GM20000 (cell line): ENCODE measurements at places on chromosomes 12 and 14.

DNA sequence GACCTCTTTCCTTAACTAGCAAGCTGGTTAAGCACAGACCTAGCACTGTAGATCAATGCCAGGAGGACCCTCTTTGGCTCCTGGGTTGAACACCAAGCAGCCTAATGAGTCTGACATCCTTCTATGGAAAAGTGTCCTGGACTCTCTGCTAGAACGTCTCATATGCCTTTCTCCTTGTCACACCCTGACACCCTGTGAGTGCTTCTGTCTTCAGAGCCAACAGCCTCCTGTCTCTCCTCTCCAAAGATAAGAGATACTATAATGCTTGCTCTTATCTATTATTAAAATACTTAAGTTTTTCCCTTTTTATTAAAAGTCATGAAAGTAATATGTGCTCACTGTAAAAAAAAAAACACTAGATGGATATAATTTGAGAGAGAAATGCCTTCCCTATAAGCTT is 222.7 kb downstream of the FOXN3 start:
- no peak for DNase-seq

DNA sequence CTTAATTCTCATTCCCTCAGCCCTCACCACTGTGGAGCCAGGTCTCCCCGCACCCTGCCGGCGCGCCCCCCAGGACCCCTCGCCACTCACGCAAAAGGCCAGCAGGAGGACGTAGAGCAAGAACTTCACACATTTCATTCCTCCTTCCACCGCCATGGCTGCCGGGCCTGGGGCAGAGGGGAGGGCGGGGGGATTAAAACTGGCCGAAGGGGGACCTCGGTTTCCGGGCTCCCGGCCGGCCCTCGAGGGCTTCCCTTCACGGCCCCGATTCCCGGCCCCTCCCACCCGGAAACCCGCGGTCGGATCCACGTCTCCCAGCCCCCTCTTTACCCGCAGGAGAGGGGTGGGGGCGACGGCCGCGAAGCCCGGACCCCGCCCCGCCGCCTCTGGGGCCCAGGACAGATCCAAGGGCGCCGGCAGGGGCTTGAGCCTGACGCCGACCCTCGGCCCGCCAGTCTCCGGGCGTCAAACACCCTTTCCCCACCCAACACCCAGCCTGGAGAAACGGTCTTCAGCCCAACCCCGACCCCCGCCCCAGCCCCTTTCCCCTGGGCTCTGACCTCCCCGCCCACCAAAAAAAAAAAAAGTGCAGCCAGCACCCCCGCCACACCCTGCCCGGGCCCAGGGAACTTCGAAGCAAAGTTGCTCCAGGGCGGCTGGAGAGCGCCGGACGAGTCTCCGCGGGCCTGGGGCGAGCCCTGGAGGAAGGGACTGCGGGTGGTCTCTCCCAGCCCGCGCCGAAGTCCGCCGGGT is 447 bp downstream of the CD63 start:
- no peak for DNase-seq

GRCh38 chr12:71478270-71478669 is 38.7 kb downstream of the LGR5 start:
- DNase-seq, result no peak

GRCh38 chr12:124758266-124759220 is 105.1 kb downstream of the SCARB1 start:
- no peak for DNase-seq

DNA sequence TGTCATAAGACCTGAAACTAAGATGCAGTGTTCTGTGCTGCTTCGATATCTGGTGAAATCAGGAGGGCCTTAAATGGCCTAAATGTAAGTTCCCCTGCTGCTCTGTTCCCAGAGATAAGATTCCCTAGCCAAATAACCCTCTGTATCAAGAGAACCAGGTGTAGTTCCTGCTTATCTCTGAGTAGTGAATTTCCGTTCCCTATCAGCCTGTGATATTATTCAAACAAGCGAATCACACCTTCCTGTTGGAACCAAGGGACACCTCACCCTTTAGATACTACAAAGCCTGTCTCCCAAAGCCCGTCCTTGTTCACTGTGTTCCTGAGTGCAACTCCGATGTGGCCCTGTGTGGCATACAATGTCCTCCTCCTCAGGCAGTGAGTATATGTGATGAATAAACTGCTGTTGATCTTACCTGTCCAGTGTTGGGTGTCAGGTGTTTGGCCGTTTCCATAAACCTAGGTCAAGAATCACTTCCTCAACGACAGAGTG is 52.2 kb upstream of the COCH start:
- DNase-seq, result no peak

DNA sequence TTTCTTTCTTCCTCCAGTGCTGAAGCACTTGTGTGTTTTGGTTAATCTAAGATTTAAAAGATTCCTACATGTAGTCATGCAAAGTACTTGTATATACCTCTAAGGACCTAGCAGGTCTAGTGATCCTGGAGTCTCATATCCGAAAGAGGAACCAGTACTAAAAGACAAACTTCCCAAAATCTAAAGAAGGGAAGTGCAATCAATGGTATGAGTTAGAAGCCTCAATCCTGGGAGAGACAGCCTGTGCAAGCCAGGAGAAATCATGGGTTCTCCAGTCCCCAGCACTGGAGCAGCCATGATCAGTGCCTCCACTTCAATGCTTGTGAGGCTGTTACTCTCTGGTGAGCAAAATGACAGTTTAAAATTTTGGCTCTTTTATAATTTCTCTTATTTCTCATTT is 277.4 kb downstream of the DAD1 start:
- no peak for DNase-seq

- DNase-seq, result peak; percentile 51
These were observed 2.3 kb downstream of the OTUB2 start for GRCh38 chr14:94028450-94028826.

- no peak for DNase-seq
These were observed 12.2 kb upstream of the KRT86 start for GRCh38 chr12:52262286-52262685.

GRCh38 chr14:55438066-55438683 is 2.2 kb downstream of the TBPL2 start:
- DNase-seq, result peak; percentile 55

- peak; percentile 4 for DNase-seq
These were observed 184.6 kb upstream of the NAV3 start for GRCh38 chr12:77645966-77646598.

GRCh38 chr14:91867316-91867988 is at the start of gene TC2N:
Gene TC2N (minus strand): TSS chr14:91867536. CDS start chr14:91813769, 53,767 bp downstream.
- no peak for DNase-seq

DNA sequence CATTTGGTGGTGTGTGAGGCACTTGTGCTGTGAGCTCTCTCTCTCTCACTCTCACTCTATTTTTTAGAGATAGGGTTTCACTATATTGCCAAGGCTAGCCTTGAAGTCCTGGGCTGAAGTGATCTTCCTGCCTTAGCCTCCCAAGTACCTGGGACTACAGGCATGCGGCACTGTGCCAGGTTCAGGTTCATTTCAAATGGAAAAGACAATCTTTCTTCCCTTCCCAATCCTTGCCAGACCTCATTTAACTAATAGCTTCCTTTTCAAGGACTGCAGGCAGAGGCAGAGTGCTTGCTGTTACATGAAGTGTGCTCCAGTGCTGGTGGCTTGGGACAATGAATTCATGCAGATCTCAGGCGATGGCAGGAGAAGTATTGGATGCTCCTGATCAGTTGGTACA is 73.2 kb upstream of the BICD1 start:
- DNase-seq, result no peak

DNA sequence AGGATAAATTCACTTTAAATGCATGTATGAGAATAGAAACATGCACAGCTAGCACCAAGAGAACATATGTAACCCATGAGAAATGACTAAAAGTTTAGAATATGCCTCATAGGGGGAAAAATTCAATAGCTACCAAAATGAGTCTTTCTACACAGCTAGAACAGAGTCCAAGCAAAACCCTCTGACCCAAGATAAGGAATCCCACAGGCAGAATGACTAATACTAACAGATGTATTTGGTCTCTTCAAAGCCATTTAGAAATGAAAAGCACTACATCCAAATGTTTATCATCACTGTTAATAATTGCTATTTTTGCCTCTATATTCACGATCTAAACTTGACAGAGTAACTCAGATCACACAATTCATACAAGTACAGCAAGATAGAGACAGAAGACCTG is 44.0 kb downstream of the KICS2 start:
- no peak for DNase-seq

- DNase-seq, result peak; percentile 94
These were observed 1.0 kb upstream of the SAMD4A start for GRCh38 chr14:54565785-54566409.

GRCh38 chr12:28759333-28759732 is 389.7 kb upstream of the FAR2 start:
- no peak for DNase-seq

GRCh38 chr12:108135627-108136026 is 6.5 kb downstream of the WSCD2 start:
- DNase-seq, result no peak

- no peak for DNase-seq
These were observed 49.1 kb downstream of the KCNA1 start for GRCh38 chr12:4958697-4959375.

DNA sequence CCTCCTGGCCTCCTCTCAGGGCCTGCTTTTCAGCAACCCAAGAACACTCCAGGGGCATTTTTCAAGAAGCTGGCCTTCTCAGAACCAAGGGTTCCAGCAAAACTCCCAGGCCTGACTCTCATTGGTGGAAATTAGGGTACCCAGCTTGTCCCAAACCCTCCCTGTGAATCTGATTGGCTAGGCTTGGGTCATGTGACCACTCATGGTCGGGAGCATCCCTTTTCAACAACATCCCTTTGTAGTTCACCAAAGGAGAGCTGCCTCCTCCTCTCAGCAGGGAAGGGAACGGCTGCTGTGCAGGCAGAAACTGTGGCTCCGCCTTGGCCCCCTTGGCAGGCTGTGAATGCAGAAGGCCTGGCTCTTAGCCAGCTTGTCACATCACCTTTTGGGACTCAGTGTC is 94.5 kb downstream of the AACS start:
- no peak for DNase-seq
